AG10803 (cell line): ENCODE measurements at places on chromosomes 1 and 21.

DNA sequence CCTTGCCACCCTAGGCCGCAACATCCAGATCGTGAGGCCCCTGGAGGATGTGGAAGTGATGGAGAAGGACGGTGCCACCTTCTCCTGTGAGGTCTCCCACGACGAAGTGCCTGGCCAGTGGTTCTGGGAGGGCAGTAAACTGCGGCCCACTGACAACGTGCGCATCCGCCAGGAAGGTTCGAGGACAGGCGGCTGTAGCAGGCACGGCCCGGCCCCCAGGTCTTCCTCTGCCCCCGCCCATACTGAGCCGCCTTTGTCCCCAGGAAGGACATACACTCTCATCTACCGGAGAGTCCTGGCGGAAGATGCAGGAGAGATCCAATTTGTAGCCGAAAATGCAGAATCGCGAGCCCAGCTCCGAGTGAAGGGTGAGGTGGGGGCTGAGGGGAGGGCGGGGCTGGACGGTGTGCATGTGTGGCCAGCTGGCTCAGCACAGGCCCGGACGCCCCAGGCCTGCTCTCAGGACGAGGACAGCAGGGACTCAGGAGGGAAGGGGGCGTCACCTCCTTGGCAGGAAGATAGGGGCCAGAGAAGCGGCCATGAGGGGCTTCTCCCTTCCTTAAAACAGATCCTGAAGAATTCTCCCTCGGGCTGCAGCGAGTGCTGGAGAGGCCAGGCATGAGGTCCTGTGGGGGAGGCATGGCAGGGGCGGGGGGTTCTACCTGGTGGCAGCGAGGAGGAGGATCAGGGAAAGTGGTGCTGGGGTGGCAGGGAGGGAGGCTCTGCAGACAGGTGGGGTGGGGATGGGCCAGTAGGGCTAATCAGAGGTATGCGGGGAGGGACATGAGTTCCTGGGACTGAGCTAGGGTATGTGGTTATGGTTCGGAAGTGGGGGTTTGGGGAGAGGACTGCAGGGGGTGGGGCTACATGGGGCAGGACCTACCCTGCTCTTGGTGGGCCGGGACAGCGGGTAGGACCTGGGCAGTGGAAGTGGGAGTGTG, 69.9 kb downstream of the OBSCN start:
- no peak for DNase-seq

- peak; percentile 48 for DNase-seq
Observed at GRCh38 chr1:201702936-201703335, 126.0 kb upstream of the IPO9 start.

- DNase-seq = no peak
Observed at GRCh38 chr1:24644100-24644384, 940 bp downstream of the SRRM1 start.

- DNase-seq = peak; percentile 90
Observed at GRCh38 chr1:81695741-81696140, 105.0 kb upstream of the ADGRL2 start.
